ENCODE measurements at places on chromosomes 2 and 18. TPM values are rescaled to one million over a fixed set of nuclear protein-coding genes. Genes with fewer than 3 reads are reported as not detected.

Gene NDUFS1
- 54.4 TPM for total RNA-seq

Gene CPO
- total RNA-seq, result not detected

Gene CELF4
- total RNA-seq, result not detected

Gene C18orf32
- 30.2 TPM for total RNA-seq

Gene BOK
- total RNA-seq, result 0.19 TPM

Gene LIMS1
- 44.9 TPM for total RNA-seq

Gene LIMS3
- total RNA-seq, result 2.5 TPM

Gene IL36G
- total RNA-seq, result not detected

Gene KLHL14
- total RNA-seq, result not detected

Gene C2orf80
- not detected for total RNA-seq

Gene TMEM247
- total RNA-seq, result not detected

Gene CNDP1
- not detected for total RNA-seq

Gene EFEMP1
- not detected for total RNA-seq

Gene SH3BP4
- 0.05 TPM for total RNA-seq

Gene BMPR2
- 7.2 TPM for total RNA-seq

Gene CDC42EP3
- total RNA-seq, result 16.6 TPM

Gene IL18R1
- total RNA-seq, result 41.3 TPM

Gene AGXT
- total RNA-seq, result not detected

Gene CDKL4
- 0.67 TPM for total RNA-seq

Gene M1AP
- total RNA-seq, result not detected

Gene LBX2
- total RNA-seq, result not detected

Gene MPV17
- 75.5 TPM for total RNA-seq

Gene TIGD1
- total RNA-seq, result 10.1 TPM

Gene LIMS4
- 0.67 TPM for total RNA-seq

Gene PAX3
- not detected for total RNA-seq

Gene C2orf69
- total RNA-seq, result 14.7 TPM

Gene TTC32
- 29.3 TPM for total RNA-seq

Gene ABCB11
- total RNA-seq, result not detected

Gene LRPPRC
- total RNA-seq, result 73.2 TPM

Gene PSMA8
- 0.91 TPM for total RNA-seq

Gene PSTPIP2
- 11.3 TPM for total RNA-seq

Gene SLC30A3
- 0.12 TPM for total RNA-seq

Gene DLX2
- total RNA-seq, result not detected

Gene PTPRM
- 3.2 TPM for total RNA-seq

Gene ERFE
- total RNA-seq, result 0.29 TPM

Gene SERPINB2
- total RNA-seq, result not detected

Gene GAL3ST2
- not detected for total RNA-seq

Gene PLA2R1
- total RNA-seq, result not detected

Gene INHBB
- total RNA-seq, result not detected

Gene GALM
- total RNA-seq, result 29.9 TPM

Gene PCARE
- not detected for total RNA-seq

Gene GPBAR1
- 0.63 TPM for total RNA-seq
